ENCODE measurements at places on chromosomes 2 and 18.

DNA sequence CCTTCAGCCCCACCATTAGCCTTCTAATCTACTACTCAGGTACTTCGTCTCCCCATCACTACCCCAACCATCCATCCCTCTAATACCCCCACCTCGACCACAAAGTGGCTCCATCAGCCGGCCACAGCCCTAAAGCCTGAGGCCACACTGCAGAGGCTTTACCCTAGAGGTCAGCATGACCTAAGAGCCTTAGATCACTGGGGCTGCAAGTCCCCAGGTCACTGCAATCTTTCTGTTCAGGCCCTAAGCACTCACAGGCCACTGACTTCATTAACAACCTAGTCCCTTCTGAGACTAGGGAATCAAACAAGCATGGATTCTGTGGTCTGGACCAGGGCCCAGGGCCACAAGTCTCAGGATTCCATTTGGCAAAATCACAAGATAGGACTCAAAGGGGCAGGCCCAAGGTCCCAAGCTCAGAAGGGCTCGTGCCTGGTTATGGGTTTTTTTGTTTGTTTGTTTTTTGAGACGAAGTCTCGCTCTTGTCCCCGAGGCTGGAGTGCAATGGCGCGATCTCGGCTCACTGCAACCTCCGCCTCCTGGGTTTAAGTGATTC, 37.0 kb upstream of the PKDCC start:
- no peak for DNase-seq

DNA sequence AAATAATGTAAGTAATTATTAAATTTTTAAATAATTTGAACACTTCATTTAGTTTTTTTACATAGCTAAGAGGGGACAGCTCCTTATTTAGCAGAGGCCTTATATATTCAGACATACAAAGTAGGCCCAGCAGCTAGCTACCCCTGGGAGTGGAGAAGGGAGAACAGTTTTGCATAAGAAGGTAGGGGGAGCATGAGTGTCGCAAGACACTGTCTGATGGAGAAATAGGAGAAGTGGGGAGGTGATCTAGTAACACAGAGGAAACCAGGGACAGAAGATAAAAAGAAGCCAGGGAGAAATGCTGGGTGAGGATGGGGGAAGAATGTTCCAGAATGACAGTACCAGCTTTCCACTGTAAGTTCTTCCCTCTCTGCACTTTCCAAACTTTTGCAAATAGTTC, 16.0 kb upstream of the RGPD4 start:
- no peak for DNase-seq

GRCh38 chr2:216299588-216299987, 72.7 kb downstream of the MARCHF4 start:
- no peak for DNase-seq

DNA sequence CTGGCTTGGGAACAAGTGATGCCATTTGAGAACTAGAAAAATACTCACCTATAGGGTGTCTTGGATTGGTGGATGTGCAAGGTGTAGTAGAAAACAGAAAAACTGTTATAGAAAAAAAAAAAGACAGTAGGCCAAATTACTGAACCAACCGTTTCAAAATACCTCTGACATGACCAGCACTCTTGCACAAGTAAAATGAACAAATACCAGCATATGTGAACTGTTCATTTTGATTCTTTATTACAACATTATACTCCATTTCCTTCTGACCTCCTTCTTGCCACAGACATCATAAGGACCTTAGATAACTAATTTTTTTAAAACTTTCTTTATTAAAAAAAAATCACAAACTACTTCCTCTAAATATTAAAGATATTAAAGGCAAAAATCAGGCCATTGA, 125.5 kb downstream of the ATAD2B start:
- DNase-seq, result no peak

- no peak for DNase-seq
Observed at GRCh38 chr2:26721115-26722032, 28.9 kb downstream of the KCNK3 start.

DNA sequence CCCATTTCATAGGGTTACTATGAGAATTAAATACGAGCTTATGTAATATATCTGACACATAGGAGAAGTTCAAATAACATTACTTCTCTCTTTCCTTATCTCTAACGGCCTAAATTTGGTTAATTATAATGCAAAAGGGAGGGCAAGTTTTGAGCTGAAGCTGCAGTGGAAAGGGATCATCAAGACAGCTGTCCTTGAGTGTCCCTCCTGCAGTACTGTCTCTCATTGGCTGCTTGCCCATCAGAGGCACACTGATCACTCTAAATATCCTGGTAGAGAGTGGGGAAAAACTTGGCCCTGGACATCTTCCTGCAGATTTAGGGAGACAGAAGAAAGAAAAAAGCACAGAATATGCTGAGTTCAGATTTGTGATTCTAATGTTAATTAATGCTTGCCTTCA, 186.0 kb downstream of the CAMKMT start:
- DNase-seq, result no peak

DNA sequence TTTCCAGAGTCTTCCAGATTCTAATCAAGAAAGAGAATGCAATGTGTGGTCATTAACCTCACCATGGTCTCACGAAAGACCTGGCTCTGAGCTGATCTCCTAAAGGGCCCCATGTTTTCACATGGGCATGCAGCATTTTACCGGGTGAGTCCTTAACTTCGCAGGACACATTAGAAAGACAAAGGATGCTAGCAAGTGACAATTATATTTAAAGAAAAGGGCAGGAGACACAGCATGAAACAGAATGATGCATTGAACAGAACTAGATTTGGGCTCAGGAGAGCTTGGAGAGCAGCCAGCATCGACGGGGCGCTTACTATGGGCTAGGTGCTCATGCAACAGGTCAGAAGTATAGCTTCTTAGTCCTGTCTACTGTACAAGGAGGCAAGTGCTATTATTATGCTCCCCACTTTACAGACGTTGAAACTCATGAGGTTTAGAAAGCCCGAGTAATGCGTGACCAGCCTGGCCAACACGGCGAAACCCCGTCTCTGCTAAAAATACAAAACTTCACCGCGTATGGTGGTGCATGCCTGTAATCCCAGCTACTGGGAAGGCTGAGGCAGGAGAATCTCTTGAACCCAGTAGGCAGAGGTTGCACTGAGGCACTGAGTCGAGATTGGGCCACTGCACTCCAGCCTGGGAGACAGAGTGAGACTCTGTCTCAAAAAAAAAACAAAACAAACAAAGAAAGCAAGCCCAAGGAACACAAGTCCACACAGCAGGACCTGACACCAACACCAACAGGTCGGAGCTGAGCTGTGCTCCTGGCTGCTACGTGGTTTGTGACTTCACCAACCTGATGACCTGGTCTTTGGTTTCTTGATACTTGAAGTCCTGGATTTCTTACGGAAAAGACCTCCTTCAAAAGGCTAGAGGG, 16.1 kb downstream of the MBP start:
- no peak for DNase-seq

- DNase-seq, result no peak
Observed at GRCh38 chr18:48003426-48004349, 73.2 kb upstream of the SMAD2 start.

- DNase-seq, result no peak
Observed at GRCh38 chr2:177641331-177641730, 248.8 kb downstream of the AGPS start.

GRCh38 chr2:375956-376307, 88.0 kb upstream of the ALKAL2 start:
- DNase-seq, result no peak

DNA sequence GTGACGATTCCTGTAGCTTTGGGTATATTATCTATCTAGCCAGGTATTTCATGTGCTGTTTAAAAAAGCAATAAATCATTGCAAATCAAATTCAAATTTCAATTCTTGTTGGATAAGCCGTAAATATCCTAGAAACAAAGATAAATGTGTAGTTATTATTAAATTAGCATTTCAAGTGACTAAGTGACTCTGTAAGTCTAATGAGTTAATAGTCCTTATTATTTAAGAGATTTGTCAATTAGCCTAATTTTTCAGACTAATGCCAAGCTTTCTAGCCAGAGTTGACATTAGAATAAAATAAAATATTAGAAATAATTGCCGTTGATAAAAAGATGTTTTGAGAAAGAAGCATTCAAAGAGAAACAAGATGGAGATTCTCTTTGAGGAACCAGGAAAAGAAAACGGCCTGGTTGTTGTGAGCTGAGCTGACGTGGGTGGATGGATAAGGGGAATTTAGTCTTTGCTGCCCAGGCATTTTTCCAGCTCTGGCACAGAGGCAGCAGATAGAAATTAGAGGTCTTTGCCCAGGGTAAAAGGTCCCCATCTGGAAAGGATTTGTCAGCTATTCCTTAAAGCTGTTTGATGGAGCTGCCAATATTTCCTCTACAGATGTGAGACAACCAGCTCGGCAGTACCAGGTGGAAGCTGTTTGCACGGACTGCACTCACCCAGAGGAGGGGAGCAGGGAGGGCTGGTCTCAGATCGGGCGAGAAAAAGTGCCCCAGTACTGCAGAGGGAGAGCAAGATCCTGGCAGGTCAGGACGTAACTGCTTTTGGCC, 117.3 kb upstream of the SEC11C start:
- no peak for DNase-seq

DNA sequence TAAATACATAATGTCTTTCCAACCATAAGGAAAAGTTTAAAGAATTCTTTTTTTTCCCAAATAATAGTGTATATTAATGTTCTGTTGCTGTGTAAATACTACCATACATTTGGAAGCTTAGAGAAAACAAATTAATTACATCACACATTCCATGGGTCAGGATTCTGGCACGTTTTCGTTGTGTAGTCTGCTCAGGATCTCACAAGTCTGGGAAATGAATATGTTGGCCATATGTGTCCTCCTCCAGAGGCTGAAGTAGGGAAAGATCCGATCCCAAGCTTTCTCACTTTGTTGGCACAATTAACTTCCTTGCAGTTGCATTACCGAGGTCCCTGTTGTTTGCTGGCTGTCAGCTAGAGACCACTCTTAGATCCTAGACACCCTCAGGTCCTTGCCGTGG, 83.9 kb downstream of the RPRM start:
- no peak for DNase-seq

GRCh38 chr2:198187841-198188240, 383.4 kb downstream of the PLCL1 start:
- no peak for DNase-seq

DNA sequence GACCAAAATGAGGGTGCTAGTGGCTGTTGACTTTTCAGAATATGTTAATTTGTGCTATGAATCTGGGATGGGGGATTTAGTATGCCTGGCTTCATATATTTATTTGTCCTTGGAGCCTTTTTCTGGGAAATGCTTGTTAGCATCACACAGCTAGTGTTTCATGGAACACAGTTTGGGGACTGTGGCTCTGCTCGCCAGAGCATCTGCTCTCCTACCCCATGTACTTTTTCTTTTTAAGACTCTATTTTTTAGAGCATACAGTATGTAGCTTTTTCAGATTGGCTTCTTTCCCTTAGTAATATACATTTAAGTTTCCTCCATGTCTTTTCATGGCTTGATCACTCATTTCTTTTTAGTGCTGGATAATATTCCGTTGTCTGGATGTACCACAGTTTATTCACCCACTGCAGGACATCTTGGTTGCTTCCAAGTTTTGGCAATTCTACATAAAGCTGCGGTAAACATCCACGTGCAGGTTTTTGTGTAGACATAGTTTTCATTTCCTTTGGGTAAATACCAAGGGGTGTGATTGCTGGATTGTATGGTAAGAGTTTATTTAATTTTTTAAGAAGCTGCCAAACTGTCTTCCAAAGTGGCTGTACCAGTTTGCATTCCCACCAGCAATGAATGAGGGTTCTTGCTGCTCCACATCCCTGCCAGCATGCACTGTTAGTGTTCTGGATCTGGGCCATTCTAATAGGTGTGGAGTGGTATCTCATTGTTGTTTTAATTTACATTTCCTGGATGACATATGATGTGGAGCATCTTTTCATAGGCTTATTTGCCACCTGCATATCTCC, 44.1 kb downstream of the EFR3B start:
- DNase-seq, result no peak

DNA sequence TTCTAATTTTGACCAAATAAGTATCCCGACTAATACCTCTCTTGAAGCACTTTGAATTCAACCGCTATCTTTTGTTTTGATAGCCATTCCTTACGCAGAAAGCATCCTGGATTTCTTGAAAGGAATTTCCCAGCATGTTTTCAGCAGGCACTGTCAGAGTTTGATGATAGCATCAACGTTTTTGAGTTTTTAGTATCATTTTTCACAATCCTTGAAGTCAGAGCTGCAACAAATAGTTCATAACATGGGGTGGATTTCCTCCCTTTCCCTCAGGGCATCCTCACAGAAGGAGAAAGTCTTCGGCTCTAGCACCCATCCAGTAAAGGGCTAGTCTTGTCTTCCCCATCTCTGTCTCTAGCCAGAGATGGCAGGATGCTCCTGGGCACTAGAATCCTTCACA, 46.2 kb downstream of the ANKRD44 start:
- no peak for DNase-seq

- no peak for DNase-seq
Observed at GRCh38 chr18:40607542-40608148, 1347.4 kb upstream of the PIK3C3 start.

DNA sequence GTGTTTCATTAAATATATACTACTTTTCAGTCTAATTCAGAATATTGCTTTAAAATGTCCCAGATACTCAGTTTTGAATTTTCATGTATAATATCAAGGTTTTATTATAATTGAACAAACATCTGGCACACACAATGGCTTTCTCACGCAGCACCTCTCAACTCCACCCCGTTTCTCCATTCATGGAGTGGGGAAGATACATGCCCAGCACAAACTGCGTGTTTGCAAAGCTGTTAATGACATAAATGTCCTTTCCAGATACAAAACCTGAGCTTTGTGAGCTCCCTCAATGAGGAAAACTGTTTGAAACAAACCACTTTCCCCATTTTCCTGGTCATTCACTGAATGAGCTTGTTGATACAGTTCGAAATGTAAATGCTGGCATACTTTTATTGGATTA, 150.3 kb upstream of the RASGRP3 start:
- no peak for DNase-seq

- no peak for DNase-seq
Observed at GRCh38 chr18:79947881-79948610, 3.4 kb downstream of the SLC66A2 start.

- DNase-seq, result no peak
Observed at GRCh38 chr18:59646228-59646962, 50.8 kb downstream of the CCBE1 start.

- no peak for DNase-seq
Observed at GRCh38 chr2:241356871-241357260, 781 bp downstream of the FARP2 start.

DNA sequence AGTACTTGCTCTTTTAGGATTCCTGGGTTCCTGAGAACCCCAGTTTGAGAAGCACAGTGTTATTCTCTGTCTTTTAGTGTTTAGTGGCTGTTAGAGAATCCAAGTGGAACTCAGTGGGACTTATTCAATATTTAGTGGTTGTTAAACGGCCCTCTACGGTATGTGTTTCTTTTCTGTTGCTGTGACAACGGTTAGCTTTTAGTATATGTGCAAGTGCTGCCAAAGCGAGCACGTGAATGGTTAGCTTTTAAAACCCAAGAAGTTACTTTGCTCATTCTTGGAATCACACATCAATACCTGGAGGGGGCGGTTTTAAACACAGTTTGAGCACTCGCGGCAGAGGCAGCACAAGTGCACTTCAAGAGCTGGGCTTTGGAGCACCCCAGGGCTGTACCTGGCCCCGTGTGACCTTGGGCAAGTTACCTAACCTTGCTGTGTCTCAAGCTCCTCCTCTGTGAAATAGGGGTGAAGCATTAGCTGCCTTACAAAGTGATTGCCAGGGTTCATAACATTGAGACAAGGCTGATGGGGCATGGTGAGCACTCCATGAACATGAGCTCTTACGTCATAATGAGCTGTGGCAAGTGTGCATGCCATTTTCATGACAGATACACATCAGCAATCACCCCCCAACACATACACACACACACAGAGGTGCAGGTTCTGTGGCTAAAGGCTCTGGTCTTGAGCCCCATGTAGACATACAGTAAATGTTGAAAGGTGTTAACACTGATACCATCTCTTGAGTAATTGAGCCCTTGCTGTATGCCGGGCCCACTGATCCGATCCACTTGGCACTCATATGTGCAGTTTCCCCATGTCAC, 234.1 kb downstream of the ALPK2 start:
- DNase-seq, result no peak

Data from activated CD4-positive, alpha-beta T cell treated with anti-CD3 and anti-CD28 coated beads, Interleukin-2, Interleukin-6, amounts not matched to agents 100 ng/mL and 50 ng/mL, durations not matched to agents 16 hours and 8 hours (primary cell).